ENCODE measurements at places on chromosomes 3 and 15.

GRCh38 chr3:117278424-117279190 lies 569.0 kb downstream of the TUSC7 start:
- DNase-seq = no peak

GRCh38 chr3:52145736-52146110 lies 8.5 kb downstream of the POC1A start:
- DNase-seq = no peak

DNA sequence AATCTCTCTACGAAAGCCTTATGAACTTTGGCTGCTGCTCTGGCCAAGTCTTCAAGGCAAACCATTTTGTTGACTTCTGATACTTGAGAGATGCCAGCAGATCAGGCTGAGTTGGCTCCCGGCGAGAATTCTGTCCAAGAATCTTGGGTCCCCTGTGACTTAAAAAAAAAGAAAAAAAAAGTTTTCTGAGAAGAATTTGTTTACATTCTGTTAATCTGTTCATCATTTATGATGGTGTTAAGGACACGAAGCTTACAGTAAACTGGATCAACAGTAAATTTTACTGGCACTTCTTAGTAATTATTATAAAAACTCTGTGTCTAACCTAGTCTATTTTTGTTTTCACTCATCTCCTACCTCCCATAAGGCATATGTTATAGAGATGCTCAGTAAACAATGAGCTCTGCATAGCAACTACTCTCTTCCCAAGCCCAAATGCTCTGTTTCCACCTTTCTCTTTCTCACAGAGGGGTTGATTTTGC lies 320.9 kb upstream of the RASGRP1 start:
- DNase-seq = no peak

GRCh38 chr15:56244038-56244810 lies 545 bp upstream of the RFX7 start:
- DNase-seq = peak; percentile 42

GRCh38 chr3:120637851-120638559 lies 41.9 kb downstream of the NDUFB4 start:
- DNase-seq = no peak

- DNase-seq = no peak
Measured at GRCh38 chr3:174204765-174205164, 654.4 kb upstream of the NAALADL2 start.

- no peak for DNase-seq
Measured at GRCh38 chr3:125186800-125187598, 25.5 kb downstream of the SLC12A8 start.
